Nasal cavity respiratory epithelium epithelial cell of viscerocranial mucosa (primary cell): ENCODE measurements at places on chromosomes 1 and 21. TPM values are rescaled to one million over a fixed set of nuclear protein-coding genes. Genes with fewer than 3 reads are reported as not detected.

GPR161 gene
- total RNA-seq, result 5.8 and 11.8 TPM in 2 replicates

IFNLR1 gene
- total RNA-seq, result 5.8 and 9.6 TPM in 2 replicates

RIPPLY3 gene
- under 0.01 and 0.07 TPM in 2 replicates for total RNA-seq

NBPF6 gene
- total RNA-seq, result under 0.01 TPM in 1 of 2 replicates, not detected in the other

FLG2 gene
- under 0.01 TPM in 1 of 2 replicates, not detected in the other for total RNA-seq

OR2L3 gene
- not detected in 2 replicates for total RNA-seq

JMJD4 gene
- total RNA-seq, result 21.9 and 23.6 TPM in 2 replicates

EXTL1 gene
- total RNA-seq, result under 0.01 TPM in 1 of 2 replicates, not detected in the other

C4BPA gene
- total RNA-seq, result not detected in 2 replicates

DMRTA2 gene
- total RNA-seq, result 4.8 and 14.2 TPM in 2 replicates

DNALI1 gene
- under 0.01 and 0.43 TPM in 2 replicates for total RNA-seq

CFAP45 gene
- total RNA-seq, result 0.14 and 0.34 TPM in 2 replicates

KIF26B gene
- 2.1 and 12.4 TPM in 2 replicates for total RNA-seq

FCGR3B gene
- total RNA-seq, result not detected in 2 replicates

UMODL1 gene
- 0.07 TPM in 1 of 2 replicates, not detected in the other for total RNA-seq

ERG gene
- total RNA-seq, result under 0.01 and 0.78 TPM in 2 replicates
